ENCODE measurements at places on chromosomes 5 and 9. TPM values are rescaled to one million over a fixed set of nuclear protein-coding genes. Genes with fewer than 3 reads are reported as not detected.

OR2V2 gene
- total RNA-seq: not detected

BAAT gene
- not detected for total RNA-seq

IL13 gene
- not detected for total RNA-seq

HARS1 gene
- 49.3 TPM for total RNA-seq

SLC34A3 gene
- total RNA-seq: not detected

SEC24A gene
- total RNA-seq: 17.0 TPM

Data from T-helper 17 cell (primary cell).